Germinal center (tissue), 1 donor: ENCODE measurements at places on chromosomes 11 and 22.
A peak's percentile ranks its signal among the peaks of the same experiment; 100 is the strongest.

DNA sequence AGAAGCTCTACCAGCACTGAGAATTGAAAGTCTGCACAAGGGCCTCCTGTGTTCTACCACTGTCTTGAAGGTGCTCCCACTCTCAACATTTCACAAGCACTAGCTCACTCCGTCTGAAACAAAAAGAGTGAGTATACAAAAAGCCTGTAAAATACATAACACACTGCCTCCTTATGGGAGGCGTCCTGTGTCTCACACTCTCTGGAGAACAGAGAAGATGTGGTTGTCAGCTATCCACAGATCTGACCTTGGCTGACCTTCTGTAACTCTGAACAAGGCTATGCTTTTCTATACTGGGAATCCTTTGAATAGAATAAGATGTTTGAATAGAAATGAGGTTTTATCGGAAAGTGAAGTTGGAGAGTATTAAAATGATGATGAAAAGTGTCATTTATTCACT lies 171.3 kb upstream of the TMEM45B start:
- no peak for DNase-seq

DNA sequence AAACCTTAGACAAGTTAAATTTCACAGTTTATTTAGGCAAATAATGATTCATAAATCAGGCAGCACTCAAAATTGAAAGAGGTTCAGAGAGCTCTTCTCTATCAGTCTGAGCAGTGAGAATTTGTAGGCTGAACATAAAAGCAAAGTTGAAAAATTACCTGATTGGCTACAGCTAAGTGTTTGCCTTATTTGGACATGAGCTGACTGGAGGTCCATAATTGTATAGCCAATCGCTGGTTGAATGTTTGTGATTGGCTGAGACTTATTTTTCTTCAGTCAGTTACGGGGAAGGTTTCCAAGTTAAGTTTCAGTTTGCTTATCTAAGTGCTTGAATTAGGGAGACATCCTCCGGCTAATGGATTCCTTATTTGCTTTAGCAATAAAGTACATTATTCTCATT lies 527.5 kb downstream of the CNTN5 start:
- DNase-seq, result no peak

GRCh38 chr11:64915376-64915887 lies 1.6 kb downstream of the ATG2A start:
- no peak for DNase-seq

DNA sequence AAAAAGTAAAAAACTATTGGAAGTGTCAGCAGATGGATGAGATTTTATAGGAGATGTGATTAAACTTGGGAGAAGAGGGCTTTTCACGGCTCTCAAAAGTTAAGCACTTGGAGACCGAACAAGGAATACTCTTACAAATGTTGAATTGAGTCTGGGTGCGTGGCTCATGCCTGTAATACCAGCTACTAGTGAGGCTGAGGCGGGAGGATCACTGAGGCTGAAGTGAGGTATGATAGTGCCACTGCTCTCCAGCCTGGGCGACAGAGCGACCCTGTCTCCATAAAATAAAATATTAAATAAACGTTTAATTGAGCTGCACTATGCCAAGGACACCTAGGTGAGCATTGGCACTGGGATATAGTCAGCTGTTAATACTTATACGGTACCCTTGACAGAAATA lies 1.9 kb downstream of the CEP57 start:
- DNase-seq, result no peak

DNA sequence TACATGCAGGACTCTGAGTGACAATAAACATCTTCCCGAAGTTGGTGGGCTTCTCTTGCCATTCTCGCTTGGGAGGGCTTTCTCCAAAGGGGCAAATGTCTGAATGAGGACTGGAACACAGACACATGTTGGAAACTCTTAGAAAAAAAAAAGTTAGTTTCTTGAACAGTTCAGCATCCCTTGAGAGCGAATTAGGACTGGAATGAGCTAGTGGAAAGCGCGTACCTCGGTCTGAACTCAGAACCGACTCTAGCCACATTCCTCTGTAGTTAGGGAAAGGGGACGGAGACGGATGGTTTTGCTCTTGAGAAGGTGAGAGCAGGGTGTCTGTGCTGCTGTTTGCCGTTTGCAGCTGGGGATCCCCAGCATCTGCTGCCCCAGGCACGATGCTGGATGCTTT lies 517.3 kb downstream of the TBC1D22A start:
- DNase-seq, result no peak

GRCh38 chr11:117910525-117910924 lies 18.7 kb downstream of the TMPRSS13 start:
- DNase-seq, result no peak

- DNase-seq, result no peak
Measured at GRCh38 chr11:15929371-15929901, 426.9 kb downstream of the SOX6 start.

- DNase-seq, result no peak
Measured at GRCh38 chr11:32154275-32154674, 63.4 kb downstream of the RCN1 start.

DNA sequence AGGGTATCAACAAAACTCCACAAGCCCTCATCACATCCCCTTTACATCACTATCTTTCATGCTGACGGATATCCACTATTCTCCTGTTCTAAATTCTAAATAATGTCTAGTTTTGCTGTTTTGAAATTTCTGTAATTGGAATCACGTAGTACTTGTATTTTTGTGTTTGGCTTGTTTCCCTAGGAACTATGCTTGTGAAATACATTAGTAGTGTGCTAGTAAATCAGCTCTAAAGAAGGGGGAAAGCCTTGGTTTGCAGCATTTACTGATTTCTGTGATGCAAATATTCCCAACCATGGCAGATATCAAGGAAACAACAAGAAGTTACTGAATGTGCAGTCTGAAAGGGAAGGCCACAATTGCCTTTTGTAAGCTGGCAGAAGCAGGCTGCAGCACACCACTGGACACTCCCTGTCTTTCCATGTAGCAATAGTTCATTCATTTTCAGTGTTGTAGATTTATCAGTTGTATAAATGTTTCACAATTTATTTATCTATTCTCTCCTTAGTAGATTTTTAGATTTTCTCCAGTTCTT lies 4.7 kb upstream of the FOLH1 start:
- DNase-seq, result no peak

DNA sequence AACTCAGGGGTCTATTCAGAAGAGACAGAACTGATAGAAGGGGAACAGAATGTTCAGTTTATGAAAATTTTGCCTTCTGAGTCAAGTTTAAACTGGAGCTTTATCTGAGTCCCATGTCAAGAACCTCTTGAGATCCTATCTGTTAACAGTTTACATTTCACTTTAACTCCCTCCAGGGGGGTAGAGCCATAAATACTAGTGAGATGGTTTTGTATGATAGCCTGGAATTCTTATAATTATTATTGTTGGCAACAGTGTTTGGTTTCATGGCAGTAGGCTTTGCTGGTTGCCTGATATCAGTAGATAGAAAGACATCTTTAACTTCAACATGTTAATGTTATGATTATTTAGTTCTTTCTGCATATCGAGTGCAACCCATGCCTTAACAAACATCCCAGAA lies 498.5 kb downstream of the INSC start:
- DNase-seq, result no peak

DNA sequence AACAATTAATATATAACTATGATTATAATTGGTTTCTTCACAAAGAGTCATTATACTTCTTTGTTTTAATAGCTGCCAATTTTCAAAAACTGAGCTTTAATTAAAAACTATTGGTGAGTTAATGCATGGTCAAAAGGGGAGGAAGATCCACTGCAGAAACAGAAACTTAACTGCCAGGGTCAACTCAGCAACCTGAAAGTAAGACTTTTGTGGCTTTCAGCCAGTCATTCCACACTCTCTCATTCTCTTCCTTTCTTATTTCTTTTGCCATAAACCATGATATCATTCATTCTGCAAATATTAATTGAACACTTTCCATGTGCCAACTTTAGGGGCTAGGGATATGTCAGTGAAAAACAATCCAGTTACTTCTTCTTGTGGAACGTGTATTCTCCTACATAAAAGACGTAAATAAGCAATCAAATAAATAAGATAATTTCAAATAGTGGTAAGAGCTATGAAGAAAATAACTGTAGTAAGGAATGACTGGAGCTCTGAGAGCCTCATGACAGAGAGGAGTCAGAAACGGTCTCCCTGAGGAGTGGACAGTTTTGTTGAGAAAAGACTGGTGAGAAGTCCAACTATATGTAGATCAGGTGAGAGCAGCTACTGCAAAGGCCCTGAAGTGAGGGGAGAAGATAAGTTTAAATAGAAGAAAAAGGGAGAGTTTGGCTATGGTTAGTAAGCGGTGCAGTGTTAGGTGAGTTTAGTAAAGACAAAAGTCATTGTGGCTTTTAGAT lies 130.5 kb downstream of the GRIA4 start:
- no peak for DNase-seq

- DNase-seq, result no peak
Measured at GRCh38 chr11:22670830-22671229, 4.4 kb downstream of the GAS2 start.

DNA sequence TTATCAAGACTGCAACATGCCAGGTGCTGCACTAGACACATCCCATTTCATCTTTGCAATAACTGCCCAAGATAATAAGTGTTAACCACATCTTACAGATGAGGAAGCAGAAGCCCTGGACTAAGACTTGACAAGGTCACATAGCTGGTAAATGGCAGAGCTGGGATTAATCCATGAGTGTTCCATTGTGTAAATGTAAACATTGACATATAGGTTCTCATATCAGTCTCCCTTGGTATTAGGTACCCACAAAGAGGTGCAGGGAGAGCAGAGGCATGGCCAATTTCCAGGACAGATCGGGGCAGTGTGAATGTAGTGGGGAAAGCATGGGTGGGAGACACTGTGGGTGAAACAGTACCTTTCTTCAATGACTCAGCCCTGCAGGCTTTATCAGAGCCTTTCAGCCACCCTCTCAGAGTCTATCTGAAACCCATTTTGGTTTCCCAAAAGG lies 17.9 kb downstream of the MICAL2 start:
- DNase-seq, result no peak

DNA sequence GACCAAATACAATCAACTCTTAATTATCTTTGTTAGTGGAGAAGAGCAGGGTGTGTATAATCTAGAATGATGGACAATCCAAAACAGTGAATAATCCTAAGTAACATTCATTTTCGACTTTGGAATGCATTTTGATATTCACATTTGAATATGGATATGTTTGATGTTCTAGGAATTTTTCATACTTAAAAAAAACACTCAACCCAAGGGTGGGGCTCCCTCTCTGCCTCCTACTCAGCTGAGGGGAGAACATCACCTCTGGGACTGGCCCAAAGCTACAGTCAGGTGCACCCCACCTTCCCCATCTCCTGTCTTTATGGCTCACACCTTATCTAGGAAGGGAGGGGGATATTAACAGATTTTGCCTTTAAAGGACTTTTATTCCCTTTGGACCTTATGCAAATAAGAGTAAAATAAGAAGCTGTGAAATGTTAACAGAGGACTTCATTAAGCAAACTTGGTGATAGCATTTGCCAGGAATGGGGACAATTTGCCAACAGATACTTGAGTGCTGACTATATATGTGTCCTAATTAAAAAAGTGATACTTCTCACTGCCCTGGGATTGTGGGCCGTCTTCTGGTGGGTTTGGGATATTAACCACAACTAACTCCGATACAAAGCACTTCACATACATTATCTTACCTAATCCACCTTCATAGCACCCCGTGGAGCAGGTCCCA lies 187.0 kb downstream of the ST3GAL4 start:
- DNase-seq, result no peak

GRCh38 chr11:110286298-110287040 lies 9.9 kb downstream of the RDX start:
- no peak for DNase-seq

DNA sequence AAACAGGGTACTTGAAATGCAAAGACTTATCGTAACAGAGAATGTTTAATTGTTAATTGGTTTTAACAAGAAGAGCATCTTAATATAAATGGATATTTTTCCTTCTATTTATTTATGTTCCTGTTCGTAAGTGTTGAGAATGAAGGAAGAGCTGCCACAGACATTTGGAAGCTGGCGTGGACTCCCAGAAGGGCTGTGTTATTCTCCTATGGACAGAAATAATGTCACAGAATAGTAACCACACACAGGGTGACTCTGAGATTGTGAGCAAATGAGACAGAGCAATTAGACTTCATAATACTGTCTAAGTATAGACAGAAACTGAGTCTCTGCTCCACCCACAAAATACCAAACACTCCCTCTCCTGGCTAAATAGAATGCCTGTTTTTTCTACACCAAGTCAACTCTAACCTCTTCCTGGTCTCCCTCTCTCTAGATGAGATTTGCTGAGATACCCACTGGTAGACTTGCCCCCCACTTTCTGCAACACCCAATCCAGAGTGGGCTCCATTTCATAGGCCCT lies 6.1 kb downstream of the APOL3 start:
- no peak for DNase-seq

- DNase-seq, result peak; percentile 22
Measured at GRCh38 chr11:71252770-71253730, 673 bp upstream of the SHANK2 start.

GRCh38 chr22:49253656-49254055 lies 574.0 kb downstream of the BRD1 start:
- no peak for DNase-seq

DNA sequence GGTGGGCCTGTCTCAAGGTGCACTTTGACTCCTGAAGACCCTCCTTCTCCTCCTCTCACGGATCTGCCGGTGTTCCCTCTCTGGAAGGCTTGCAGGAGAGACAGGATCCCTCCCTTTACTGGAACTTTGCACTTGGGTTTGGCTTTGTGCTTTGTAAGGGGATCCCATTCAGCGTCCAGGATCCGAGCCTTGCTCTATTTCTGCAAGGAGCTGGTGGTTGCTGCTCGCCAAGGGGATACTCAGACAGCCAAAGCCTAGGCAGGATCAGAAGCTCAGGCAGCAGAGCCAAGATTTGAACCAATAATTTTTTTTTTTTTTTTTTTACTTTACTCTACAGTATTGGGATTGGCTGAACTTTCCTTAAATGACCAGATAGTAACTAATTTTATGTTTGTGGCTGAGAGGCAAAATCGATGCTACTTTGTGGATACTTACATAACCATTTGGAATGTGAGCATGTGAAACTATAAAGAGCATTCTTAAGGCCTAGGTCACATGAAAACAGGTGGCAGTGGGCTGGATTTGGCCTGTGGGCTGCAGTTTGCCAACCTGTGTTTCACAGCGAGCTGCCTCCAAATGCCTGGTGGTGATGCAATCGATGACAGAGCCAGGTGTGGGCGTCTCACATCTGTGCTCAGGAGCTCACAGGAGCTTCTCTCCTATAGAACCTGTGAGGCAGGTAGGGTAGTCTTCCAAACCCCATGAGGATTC lies 25.2 kb downstream of the BCR start:
- DNase-seq, result no peak

DNA sequence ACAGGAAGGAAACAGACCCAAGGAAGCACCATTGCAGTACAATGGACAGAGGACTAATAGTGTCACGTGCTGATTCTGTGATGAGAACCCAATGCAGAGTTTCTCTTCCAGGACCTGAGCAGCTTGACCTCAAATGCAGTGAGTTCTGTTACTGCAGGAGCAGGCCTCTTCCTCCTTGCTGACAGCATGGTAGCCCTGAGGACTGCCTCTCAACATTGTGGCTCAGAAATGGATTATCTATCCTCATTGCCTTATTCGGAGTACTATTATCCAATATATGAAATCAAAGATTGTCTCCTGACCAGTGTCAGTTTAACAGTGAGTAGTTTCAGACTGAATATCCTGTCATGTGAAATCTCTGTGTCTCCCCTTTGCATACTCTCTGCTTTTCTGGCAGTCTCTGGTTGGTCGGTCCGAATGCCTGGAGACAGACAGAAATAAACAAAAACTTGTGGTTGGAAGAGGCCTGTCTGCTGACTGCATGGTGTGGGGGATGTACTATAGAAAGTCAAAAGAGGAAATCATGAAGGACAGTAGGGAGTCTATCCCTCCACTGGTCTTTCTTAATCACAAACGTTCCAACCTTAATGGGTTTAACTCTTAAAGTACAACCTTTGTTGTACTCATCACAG lies 6.9 kb upstream of the MS4A14 start:
- peak; percentile 55 for DNase-seq

GRCh38 chr22:39712081-39712480 lies 141.5 kb downstream of the CACNA1I start:
- DNase-seq, result no peak
